ENCODE measurements at places on chromosomes 5 and 9. TPM values are rescaled to one million over a fixed set of nuclear protein-coding genes. Genes with fewer than 3 reads are reported as not detected.

GRCh38 chr9:87390361-87390760 is 107.3 kb upstream of the DAPK1 start:
- DNase-seq = no peak

DNA sequence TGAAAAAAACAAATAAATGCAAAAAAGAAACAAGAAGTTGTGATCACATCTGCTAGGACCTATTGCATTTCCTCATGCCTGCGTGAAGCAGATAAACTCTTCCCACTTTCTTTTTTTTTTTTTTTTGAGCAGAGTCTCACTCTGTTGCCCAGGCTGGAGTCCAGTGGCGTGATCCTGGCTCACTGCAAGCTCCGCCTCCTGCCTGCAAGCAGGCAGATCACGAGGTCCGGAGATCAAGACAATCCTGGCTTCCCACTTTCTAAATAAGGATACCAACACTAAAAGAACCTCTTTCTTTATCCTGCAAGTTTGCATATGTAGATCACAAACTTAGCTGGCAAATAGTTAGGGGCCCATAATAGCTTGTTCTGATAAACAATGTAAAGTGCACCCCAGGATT is 128.6 kb downstream of the ASTN2 start:
- no peak for DNase-seq

GRCh38 chr9:137492464-137493363 is 33.6 kb upstream of the NSMF start:
- DNase-seq = no peak

- no peak for DNase-seq
Observed at GRCh38 chr5:90968319-90968718, 409.7 kb downstream of the ADGRV1 start.

DNA sequence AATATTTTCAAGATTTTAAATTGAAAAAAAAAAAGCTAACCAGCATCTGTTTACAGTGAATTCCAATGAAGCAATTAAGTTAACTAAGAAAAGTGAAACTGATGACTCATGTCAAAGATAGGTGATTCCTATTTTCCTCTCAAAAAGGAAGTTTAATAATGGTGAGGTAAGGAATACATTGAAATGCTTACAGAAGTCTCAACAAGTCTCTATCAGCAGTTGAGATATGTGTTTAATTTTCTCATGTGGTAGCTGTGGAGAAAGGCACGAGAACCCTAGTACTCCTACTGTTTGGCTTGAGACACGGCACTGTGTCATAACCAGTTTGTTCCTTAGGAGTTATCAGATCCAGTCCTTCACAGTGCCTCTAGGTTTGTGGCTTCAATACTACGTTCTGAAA is 114.5 kb downstream of the SLC25A46 start:
- no peak for DNase-seq

The DMGDH gene
- total RNA-seq = 119 TPM

GRCh38 chr5:68149189-68149588 is 66.4 kb upstream of the PIK3R1 start:
- DNase-seq = no peak

DNA sequence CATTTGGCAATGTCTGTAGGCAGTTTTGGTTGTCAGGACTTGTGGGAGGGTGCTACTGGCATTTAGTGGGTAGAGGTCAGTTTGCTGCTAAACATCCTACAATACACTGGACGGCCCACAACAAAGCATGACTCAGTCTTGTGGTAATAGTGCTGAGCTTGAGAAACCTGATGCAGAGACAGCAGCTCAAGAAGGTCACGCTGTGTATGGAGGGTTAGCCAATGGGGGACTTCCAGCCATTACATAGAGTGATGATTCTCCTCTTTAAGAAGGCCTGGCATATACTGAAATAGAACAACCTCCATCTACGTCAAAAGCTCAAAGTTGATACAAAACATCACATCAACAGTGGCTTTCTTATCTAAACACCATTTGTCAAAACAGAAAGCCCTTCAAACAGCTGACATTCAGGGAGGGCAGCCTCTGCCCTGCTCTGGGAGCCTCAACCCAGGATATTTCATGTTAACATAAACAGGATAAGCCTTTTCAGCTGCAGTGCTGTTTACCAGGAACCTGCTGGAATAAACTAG is 143.0 kb downstream of the GPBP1 start:
- no peak for DNase-seq
